ENCODE measurements at places on chromosomes 6 and 20.

- DNase-seq: no peak
Measured at GRCh38 chr6:39227476-39227875, 1.8 kb downstream of the KCNK5 start.

DNA sequence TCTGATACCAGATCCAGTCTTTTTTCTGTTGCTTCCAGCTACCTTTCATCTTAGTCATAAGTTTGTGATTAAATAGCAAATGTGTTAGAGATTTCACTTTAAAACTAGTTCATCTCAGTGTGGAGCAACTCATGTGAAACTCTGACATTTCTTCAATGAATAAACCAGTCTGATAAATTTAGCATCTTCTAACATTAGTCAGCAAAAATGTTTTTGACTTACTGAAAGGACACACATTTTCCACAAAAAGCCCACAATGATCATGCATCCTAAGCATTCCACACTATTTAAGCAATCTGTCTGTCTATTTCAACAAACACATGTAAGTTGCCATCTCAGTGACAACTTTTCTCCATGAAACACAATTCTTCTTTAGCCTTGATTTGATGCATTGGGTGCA, 222.2 kb upstream of the SLC35B3 start:
- DNase-seq: no peak

GRCh38 chr6:47169785-47170616, 127.9 kb upstream of the ADGRF1 start:
- DNase-seq: no peak

GRCh38 chr6:168104636-168105035, 25.6 kb upstream of the FRMD1 start:
- no peak for DNase-seq

DNA sequence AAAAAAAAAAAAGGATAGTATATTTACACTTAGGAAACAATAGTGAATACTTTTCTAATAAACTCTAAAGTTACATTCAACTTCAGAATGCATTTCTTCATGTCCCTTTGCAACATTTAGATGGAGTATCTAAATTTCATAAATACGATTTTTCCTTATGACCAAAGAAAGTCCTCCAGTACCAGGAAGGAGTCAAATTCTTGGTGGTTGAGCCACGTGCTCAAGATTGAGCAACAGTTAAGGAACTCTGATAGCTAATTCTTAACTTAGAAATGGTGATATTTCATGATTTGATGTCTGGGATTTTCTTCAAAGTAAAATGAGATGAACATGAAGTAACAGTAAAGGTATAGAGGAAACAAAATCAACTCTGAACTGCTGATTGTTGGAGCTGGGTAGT, 92.7 kb downstream of the SASH1 start:
- no peak for DNase-seq

DNA sequence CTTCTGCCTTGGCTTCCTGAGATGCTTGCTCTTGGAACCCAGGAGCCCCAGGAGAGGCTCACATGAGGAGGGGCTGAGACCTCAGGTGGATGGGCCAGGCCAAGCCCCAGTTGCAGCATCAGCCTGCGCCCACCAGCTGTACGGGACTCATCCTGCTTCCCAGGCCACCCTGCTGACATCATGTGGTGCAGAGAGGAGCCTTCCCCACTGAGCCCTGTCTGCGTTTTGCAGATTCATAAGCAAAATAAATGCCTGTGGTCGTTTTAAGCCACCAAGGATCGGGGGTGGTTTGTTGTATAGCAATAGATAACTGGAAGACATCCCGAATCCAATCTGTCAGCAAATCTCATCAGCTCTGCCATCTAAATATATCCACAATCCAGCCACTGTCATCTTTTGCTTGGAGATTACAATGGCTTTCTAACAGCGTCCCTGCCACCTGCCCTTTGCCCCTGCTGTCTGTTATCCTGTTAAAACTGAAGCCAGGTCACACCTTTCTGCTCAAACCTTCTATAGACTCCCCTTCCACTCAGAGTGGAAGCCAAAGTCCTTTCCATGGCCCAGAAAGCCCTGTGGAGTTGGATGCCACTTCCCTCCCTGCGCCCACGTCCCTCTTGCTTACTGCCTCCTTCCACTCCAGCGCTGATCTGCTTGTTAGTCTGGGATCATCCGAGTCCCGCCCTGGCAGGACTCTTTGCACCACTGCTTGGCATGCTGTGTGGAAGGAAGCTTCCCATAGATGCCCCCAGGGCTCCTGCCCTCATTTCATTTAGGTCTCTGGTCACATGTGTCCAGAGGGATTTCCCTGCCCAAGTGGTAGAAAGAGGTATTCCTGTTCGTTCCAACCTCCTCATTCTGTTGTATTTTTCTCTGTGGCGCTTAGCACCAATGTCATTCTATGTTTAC, 24.0 kb upstream of the MLN start:
- DNase-seq: no peak

- DNase-seq: no peak
Measured at GRCh38 chr6:77074037-77074713, 389.1 kb downstream of the HTR1B start.

GRCh38 chr6:53960311-53960710, 150.9 kb upstream of the MLIP start:
- DNase-seq: no peak

DNA sequence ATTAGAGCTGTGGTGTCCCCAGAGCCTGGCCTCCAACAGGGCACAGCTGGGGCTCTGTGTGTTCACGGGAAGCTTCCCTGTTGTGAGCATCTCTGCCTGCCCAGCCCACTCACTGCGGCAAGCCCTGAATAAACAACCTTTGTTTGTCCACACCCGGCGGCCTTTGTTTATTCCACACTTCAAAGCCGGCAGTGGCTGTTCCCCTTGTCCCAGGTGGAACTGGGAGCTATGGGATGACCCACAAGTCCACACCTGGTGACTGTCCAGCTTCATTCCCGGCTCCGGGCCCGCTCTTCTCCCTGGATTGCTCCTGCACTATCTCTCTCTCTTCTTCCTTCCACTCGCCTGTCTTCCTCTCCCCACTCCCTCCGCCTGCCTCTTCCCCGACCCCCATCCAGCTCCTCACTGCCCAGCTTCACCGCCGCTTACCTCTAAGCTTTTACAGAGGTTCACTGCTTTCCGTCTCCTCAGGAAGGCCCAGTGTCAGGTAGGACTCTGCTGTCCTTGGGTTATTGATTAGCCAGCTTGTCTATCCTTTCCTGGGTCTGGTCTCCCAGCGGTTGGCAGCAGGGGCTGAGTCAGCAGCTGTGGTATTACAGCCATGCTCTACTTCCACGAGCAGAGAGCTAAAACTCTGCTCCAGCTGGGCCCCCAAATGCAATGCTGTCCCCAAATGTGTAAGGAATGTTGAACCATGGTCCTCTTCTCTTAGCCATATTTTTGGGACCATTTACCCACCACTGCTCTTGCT, 17.8 kb downstream of the DACT2 start:
- no peak for DNase-seq

- no peak for DNase-seq
Measured at GRCh38 chr6:110434961-110435602, 19.7 kb upstream of the DDO start.

- no peak for DNase-seq
Measured at GRCh38 chr6:67952121-67952520, 683.0 kb upstream of the ADGRB3 start.

GRCh38 chr20:9344083-9344920, 170.1 kb upstream of the LAMP5 start:
- no peak for DNase-seq

DNA sequence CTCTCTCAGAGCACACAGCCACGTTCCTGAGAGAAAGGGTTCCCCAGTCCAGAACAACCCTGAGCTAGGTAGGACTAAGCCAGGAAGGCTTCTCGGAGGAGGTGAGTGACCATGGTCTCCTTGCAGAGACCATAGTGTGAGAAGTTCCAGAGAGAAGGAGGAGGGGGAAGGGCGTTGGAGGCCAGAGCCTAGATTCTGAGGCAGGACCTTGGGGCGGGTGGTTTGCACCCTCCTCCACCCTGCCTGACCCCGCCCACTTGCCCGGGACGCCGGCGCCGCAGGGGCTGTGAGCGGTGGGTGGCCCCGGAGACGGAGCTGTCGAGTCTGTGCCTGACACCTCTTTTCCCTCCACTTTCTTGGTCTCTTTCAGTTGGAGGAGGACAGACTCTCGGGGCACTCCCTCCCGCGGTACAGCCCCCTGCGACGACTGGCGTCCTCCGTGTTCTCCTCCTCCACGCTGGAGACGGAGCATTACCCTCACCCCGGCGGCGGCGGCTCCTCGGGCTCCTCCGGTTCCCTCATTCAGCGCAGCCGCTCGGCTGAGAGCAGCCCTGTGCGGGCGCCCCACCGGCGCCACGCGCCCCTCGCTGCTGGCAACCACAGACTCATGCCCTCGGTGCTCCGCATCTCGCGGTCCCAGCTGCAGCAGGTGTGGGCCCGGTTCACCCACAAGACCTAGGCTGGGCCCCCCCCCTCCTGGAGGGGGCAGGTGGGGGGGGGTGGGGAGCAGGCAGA, 26.2 kb downstream of the TTBK1 start:
- DNase-seq: no peak

- DNase-seq: no peak
Measured at GRCh38 chr6:146819596-146820320, 221.0 kb downstream of the ADGB start.

DNA sequence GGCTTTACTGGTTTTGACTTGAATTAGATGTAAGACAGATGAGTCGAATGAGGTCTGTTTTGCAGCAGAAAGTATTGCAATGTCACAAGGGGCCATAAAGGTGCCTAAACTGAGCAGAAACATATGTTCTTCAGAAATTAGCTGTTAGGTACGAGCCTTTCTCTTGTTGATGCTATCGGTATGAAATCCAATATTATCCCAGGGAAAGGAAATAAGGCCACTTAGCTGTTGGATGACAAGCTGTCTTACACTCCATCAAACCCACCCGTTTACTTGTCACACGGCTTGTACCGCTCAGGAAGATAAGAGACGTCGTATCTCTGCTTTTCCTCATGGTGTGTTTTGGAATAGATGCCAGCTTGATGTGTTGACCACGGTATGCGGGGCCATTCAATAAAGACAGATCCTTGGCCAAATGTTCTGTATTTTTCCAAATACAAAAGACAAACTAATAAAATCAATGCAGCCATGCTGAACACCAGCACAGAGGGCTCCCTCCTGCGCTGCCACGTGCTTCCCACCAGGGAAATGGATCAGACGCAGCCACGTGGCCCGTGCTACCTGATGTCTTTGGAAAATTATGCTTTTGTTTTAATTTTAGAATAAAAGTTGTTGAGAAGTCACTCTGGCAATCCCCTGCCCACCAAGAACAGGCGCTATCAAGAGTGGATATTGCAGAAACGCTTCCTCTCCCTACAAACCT, 255.9 kb upstream of the SULF2 start:
- no peak for DNase-seq

- no peak for DNase-seq
Measured at GRCh38 chr6:24321538-24322162, 36.2 kb downstream of the DCDC2 start.

- DNase-seq: no peak
Measured at GRCh38 chr20:10670501-10671220, 3.1 kb downstream of the JAG1 start.

DNA sequence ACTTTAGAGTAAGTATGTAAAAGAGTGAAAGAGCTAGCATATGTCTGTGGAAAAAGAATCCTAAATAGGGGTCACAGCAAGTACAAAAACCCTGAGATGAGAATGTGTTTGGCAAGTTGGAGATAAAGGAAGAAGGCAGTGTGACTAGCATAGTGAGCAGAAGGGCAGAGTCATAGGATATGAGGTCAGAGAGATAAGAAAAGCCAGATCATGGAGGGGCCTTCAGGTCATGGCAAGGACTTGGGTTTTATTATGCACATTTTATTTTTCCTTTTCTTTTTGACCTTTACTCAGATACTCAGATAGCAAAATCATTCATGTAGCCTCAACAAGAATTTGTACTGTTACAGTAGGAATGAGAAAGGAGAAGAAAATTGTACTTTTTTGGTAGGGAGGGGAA, 138.0 kb downstream of the GJA1 start:
- DNase-seq: no peak

GRCh38 chr6:46452312-46452917, 38.8 kb downstream of the RCAN2 start:
- no peak for DNase-seq

GRCh38 chr6:151959086-151959485, 151.6 kb downstream of the ESR1 start:
- no peak for DNase-seq

DNA sequence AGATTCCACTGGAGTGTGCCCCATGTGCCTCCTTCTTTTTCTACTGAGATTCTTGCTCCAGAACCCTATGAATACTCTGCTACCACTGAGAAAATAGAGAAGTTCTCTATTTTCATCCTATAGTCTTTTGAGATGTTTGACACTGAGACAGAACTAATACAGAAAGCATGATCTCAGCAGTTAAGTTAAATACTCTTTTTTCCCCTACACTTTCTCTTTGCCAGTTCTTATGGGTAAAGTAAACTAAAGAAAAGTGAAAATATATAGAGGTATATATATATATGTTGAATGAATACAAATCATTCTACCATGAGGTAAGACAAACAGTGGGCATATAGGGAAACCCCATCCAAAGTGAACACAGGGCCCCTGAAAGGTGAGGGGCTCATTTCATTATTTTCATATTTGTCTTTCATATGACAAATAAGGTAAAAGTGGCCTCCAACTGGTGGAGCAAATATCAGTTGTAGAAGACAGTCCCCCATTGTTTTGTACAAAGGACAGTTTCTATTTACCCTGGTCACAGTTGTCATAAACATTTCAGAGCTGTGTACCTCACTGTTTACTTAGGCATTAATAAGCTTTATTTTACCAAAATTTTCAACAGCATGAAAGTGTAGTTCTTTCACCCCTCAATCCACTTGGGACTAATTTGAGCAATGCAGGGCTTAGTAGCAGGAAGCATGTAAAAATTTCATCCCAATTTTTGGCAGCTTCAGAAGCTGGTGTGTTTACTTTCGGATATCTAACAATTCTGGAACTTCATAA, 188.3 kb upstream of the MARCKS start:
- DNase-seq: no peak

- DNase-seq: no peak
Measured at GRCh38 chr20:19347943-19348456, 135.6 kb downstream of the SLC24A3 start.

- no peak for DNase-seq
Measured at GRCh38 chr6:40744835-40745234, 157.7 kb upstream of the LRFN2 start.

DNA sequence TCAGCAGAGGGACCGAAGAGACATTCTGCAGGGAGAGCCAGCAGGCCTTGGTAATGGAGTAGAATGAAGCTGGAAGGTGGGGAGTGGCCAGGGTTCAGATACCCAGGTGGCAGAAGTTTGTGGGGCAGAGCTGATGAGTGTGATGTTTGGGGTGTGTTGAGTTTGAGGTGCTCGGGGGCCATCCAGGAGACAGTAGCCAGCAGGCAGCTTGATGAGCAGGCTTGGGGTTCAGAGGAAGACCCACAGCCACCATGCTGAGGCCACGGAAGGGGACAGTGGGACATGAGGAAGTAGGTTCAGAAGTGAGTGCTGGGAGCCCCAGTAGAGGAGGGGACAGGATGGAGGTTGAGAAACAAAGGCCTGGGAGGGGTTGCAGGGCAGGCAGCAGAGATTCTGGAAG, 11.1 kb upstream of the FOXS1 start:
- no peak for DNase-seq

DNA sequence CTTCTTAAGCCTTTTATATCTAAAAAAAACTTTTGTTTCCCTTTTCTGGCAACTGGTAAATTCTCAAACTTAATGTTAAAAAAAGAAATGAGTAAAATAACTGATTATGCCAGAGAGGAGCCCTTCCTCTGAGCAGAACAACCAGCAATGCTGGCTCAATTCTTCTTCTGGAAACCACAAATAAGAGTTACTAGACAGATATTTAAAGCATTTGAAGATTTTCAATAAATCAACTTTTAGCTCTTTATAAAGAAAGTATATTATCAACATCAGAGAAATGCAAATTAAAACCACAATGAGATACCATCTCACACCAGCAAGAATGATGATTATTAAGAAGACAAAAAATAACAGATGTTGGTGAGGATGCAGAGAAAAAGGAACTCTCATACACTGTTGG, 61.1 kb upstream of the TCF21 start:
- no peak for DNase-seq
